CD14-positive monocyte (primary cell): ENCODE measurements at places on chromosomes 6 and 20. TPM values are rescaled to one million over a fixed set of nuclear protein-coding genes. Genes with fewer than 3 reads are reported as not detected.

DNA sequence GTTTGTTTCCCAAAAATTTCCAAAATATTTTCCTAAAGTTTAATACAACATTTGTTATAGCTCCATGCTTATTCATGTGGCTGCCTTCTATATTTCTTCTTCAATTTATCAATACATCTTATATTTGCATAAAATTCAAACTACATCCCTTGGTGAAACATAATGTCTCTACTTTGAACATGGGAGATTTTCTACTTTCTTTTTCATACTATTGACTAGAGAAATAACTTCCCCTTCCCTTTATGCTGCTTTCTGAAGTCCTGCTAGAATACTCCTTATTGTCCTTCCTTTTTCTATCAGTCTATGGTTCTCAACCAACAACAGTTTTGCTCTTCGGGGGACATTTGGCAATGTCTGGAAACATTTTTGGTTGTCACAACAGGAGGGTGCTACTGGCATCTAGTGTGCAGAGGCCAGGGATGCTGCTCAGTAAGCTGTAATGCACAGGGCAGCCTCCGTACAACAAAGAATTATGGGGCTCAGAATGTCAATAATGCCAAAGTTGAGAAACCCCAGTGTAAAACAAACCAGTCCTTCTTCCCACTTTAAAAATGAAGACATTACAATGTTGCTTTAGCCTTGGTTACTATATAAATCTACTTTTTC lies 29.9 kb downstream of the MKKS start:
- no peak for DNase-seq

DNA sequence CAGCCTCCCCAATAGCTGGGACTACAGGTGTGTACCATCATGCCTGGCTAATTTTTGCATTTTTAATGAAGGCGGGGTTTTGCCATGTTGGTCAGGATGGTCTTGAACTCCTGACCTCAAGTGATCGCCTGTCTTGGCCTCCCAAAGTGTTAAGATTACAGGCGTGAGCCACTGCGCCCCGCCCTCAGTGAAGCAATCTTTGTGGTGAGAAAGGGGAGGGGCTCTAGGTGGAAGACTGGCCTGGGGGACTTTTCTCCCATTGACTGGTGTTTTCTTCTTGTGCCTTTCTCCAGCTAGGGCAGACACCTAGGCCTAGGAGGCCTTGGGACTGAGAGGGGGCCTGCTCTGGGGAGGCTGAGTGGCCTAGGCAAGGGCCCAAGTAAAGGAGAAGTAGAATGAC lies 84.1 kb downstream of the DNAAF9 start:
- peak; percentile 52 for DNase-seq

- DNase-seq: no peak
Measured at GRCh38 chr6:148934539-148934938, 187.7 kb downstream of the UST start.

DNA sequence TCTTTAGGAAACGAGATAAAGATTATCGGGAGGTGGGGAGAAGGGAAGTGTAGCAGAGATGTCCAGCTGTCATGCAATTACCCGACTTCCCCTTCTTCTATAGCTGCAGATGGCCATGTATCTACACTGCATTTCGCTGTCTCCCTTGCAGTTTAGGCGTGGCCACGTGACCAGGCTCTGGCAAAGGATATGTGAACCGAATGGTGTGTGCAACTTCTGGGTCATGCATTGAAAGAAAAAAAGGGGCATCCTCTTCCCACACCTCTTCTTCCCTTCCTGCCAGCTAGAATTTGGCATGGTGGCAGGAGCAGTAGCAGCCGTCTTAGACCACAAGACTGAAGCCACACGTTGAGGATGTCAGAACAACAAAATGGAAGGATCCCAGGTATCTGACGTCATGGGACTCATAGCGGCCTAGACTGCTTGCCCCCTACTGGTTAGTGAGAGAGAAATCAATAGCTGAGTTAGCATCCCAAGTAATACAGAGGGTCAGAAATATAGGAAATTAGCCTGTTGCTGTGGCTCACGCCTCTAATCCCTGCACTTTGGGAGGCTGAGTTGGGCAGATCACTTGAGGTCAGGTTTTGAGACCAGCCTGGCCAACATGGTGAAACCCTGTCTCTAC lies 32.8 kb downstream of the TCF15 start:
- DNase-seq: peak; percentile 14

Gene ARHGAP18
- polyA plus RNA-seq: 3.7 TPM

GRCh38 chr6:33962246-33963027 lies 158.6 kb upstream of the MLN start:
- DNase-seq: no peak
